ENCODE measurements at places on chromosomes 1 and 21.
A peak's percentile ranks its signal among the peaks of the same experiment; 100 is the strongest.

DNA sequence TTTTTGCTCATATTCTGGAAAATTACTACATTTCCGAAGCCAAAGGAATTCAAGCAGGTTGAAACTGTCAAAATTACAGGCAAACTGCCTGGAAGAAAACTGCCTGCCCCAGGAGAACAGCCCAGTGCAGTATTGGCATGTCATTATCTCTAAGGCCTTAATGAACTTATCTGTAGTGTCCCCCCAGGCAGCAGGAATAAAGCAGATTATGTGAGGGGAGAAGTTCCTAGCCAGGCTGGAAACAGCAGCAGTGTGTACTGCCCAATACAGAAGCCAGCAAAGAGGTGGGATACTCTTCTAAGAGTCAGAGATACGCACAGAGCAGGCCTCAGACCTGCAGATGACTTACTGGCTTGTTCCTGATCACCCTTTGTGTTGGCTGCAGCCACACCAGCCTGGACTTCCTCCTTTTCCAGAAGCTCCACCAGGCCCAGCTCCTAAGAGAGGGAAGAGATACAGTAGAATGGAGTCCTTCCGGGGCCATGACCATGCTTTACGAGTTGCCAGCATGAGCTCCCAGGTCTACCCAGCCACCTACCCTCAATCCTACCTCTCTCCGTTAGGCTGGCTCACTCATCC is 11.7 kb downstream of the IQGAP3 start:
- DNase-seq = no peak

- no peak for DNase-seq
Observed at GRCh38 chr1:227747948-227748495, 12.8 kb downstream of the SNAP47 start.

GRCh38 chr21:26850116-26850643 is 5.0 kb upstream of the ADAMTS1 start:
- DNase-seq = no peak

- peak; percentile 26 for DNase-seq
Observed at GRCh38 chr1:67735806-67736627, 51.0 kb downstream of the GADD45A start.

DNA sequence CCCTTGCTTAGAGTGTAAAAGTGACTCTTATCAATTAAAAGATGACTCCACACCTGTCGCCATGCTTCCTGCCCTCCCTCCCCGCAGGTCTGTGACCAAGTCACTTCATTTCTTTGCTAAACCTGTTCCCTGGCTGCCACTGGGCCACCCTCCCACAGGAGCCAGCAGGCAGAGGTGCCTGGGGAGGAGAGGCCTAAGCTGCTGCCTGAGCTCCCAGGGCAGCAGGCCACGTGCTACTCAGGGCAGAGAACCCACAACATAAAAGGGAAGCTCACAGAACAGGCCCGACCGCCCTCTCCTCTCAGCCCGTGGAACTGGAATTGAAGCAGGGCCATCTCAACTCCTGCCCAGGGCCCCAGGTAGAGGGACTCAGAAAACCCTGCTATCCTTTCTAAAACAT is 4.9 kb downstream of the C1orf198 start:
- DNase-seq = peak; percentile 56

DNA sequence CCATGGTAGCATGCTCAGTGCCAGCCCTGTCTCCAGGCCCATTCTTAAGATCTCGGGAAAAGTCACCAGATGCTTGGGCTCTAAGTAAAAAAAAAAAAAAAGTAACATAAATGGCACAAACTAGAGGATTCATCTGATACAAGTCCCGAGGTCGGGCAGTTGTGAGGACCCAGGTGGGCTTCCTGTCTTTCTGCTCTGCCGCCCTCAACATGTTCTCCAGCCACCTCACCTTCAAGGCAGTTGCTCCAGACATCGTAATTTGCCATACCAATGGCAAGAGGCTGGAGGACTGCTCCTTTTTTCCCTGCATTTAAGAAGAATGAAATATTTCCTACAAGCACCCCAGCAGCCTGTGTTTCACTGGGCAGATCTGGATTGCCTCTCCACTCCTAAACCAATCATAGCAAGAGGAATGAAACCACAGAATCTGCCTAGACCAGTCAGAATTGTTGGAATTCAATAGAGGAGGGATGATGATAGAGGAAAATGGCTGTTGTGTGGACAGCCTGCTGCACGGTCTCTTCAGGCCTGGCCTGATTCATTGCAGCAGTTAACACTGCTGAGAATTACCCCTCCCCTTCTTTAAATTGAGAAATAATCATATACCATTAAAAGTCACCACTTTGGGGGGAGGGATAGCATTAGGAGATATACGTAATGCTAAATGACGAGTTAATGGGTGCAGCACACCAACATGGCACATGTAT is 5.4 kb downstream of the HMGN2 start:
- DNase-seq = no peak

DNA sequence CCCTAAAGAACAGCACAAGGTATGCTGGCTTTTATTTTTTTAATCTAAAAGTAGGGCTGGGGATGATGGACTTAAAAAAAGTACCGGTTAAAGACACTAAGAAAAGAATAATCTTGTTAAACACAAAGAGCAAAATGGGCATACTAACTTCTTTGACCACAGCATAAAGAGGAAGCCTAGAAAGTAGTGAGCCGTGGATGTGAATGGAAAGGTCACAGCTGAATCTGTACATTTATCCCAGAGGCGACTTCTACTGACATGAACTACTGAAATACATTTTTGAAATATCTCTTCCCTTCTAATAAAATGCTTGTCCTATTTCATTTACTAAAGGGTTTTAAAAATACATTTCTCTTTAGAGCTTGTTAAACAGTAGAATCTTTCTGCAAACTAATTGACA is 140.7 kb downstream of the SLC45A1 start:
- DNase-seq = no peak

GRCh38 chr1:184542291-184542690 is 155.5 kb downstream of the C1orf21 start:
- no peak for DNase-seq

GRCh38 chr1:183983371-183984105 is 54.0 kb downstream of the COLGALT2 start:
- DNase-seq = no peak

DNA sequence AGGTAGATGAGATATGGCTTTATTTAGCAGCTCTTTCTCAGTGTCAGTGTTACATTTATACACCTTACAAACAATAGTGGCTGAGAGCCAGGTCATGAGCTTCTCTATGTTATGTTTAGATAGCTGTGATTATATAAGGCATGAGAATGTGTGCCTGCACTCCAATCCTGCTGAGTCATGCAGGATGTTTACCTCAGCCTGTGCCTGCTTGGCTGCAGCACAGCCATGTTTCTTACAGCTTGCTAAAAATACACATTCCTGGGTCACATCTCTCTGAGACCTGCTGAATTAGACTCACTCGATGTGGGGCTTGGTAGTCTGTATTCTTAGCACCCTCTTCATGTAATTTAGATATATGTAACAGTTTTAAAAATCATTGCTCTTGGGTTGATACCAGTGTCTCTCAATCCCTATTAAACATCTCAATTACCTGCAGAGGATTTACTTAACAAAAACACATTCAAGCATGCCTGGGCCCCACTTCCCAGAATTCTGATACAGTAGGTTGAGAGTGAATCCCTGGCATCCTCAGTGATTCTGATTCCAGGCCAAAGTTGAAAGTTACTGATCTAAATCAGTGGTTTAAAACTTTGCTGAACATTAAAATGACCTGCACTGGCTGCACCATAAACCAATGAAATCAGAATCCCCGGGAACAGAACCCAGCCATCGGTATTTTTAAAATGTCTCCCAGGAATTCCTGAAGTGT is 107.5 kb downstream of the GDAP2 start:
- no peak for DNase-seq

- no peak for DNase-seq
Observed at GRCh38 chr1:220631238-220631815, 58.8 kb upstream of the C1orf115 start.

DNA sequence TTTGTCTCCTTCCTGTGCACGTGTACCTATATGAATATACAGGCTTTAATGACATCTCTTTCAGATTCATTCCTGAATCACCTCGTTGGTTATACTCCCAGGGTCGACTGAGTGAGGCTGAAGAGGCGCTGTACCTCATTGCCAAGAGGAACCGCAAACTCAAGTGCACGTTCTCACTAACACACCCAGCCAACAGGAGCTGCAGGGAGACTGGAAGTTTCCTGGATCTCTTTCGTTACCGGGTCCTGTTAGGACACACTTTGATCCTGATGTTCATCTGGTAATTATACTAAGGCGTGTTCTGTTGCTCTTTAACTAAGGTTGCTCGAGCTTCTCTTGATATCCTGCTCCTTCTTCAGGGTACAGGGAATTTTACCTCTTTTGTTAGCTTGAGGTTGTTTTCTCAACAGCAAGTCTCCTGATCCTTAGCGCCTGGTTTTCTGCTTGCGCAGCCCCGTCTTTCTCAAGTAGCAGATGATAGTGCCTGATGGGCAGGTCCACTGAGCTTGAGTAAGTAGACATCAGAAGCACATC is 55.1 kb downstream of the SLC22A15 start:
- DNase-seq = no peak

- DNase-seq = no peak
Observed at GRCh38 chr21:46185716-46186115, 1.5 kb upstream of the SPATC1L start.

DNA sequence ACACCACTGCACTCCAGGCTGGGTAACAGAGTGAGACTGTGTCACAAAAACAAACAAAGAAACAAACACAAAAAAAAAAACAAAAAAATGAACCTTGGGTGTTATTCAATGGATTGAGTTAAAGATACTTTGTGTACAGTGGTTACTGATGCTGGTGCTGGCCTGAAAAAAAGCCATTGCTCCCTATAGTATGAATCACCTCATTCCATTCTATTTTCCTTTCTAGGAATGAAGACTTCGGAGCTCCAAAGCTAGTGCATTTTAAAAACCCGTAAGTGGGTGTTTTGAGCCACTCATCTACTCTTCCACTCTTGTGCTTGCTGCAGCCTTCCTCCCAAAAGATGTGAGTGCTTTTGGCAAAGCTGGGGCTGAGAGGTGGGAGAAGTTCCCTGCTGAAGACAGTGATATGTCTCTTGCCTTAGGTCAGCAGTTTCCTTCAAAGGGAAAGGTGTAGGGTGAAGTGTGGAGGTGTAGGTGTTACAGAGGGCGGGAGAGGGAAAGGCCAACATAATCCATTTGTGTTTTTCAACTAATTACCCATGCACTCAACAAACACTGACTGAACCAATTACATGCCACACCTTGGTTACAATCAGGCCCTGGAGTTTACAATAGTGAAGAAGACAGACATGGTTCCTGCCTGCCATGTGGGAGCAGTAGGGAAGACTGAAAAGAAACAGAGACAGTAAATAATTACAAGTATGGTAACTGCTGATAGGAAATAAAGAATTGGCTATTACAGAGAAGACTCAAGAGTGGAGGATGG is 55.0 kb upstream of the SERBP1 start:
- DNase-seq = no peak

DNA sequence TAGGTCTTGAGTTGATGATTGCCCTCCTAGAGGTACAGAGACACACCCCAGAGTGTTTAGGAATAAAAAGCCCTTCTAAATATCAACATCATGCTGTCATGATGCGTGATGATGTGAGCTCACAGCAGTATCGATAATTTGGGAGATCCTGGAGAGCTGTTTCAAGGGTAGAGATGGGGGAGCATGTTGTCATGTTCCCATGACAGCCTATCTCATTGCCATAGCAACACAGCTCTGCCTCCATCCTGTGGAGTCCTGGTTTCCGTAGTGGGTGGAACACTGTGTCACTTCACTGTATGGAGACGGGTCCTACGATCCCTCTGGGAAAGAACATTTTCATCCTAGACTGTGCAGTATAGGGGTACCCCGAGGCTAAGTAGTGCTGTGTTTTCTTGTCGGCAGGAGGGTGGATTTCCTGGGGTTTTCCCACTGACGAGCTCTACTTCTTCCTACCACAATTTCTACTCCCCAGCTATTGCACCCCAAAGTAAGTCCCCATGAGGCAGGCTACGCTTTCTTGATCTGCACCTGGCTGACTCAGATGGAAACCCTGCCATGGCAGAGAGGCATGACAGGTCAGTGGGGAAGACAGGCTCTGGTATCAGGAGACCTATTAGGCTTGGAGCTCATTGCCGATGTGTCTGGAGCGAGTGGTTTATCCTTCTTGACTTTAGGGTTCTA is 7.2 kb downstream of the KISS1 start:
- no peak for DNase-seq

DNA sequence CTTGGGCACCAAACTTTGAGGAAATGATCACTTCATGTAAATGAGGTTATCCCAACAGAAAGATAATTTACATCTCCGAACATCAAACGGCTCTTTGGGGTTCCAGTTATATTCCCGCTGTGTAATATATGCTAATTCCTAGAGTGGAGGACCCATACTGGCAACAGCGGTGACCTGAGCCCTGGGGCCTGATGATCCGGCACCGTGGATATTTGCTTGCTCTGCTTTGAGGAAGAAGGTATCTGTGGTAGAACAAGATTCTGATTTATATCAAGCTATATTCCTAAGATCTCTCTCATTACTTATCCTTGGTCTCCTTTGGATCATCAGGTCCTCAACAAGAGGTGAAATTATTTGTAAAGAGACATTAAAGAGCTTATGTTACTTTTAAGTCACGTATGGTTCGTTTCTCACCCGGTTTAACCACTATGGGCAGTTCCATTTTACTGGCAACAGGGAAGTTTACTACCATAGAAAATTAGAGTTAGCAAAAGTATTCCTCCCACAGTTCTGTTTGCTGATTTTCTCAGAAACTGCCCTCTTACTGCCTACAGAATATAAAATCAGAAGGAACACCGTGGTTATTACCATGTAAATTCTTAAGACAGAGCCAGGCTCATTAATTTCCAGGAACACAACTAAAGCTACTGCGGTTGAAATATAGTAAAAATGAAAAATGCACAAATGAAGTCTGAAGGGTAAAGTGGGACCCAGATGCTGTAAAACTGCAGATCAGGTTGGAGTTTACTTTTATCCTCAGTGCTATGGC is 56.7 kb downstream of the MRPL39 start:
- no peak for DNase-seq

DNA sequence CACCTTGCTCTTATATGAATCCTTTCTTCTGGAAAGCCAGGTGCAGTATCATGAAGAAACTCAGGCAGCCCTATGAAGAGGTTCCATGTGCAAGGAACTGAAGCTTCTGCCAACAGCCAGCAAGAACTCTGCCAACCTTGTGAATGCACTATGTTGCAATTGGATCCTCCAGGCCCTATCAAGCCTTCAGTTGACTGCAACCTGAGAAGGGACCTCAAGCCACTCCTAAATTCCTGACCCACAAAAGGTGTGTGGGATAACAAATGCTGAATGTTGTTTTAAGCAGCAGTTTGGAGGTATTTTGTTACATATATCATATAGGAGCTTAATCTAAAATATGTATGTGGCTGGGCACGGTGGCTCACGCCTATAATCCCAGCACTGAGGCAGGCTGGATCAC is 84.0 kb downstream of the RERE start:
- peak; percentile 63 for DNase-seq

- DNase-seq = no peak
Observed at GRCh38 chr21:31330144-31330483, 13.9 kb downstream of the TIAM1 start.

DNA sequence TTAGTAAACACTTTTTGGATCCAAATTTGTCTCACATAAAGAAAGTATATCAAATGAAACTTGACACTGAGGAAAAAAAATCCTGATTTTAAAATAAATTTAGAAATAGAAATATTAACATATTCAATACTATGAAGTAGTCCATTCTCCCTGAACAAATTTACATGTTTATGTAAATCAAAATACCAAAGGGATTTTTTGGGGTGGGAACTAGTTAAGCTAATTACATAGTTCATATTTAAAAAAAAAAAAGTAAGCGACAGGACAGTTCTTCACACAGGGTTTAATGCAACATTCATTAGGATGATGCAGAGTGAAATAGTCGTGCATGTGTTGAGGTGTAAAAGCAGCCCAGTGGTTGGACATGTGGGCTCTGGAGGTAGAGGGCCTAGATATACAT is 433.5 kb upstream of the B3GALT2 start:
- no peak for DNase-seq

All from iPS-NIHi11 (cell line).